Stimulated activated naive B cell treated with anti-CD40 and anti-IgM and Interleukin-4, amounts not matched to agents 10 μg/mL and 1 μg/mL and 100 μg/mL, for 72 hours (primary cell): ENCODE measurements at places on chromosomes 16 and 17.

DNA sequence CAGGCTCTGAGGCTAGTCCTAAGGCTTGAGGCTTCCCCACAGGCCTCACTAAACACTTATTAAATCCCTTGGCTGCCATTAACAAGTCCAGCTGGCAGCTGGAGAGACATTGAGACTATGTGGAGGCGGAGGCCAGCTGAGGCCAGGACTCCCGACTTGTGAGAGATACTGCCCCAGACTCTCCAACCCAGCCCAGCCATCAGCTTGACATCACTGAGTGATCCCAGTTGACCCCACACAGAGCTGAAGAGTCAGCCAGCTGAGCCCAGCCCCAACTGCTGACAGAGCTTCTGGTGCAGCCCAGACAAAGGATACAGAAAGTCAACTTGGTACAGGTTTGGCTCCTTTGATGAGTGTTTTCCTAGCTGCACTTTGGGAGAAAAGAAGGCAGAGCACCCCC, 343.1 kb downstream of the C16orf95 start:
- H3K27ac ChIP-seq = no peak overlapping the region
- no peaks in the 10 kb centered on the region for H3K4me1 ChIP-seq
- H3K4me3 ChIP-seq = no peak overlapping the region

DNA sequence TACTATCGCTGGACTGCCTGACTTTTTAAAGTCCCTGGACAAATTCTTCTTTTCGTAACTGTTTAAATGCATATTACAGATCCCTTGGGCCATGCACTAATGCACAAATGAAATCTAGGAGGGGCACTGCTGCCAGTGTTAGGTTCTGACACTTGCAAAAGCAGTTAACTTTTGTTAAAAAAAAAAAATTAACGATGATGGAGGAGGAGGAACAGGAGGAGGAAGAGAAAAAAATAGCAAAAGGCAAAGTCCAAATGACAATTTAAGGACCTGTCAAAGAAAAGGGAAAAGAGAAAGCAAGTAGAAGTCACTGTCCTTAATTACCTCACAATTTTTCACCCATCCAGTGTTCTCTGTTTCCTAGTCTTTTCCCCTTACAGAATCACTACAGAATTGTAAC, 97.8 kb upstream of the CORO6 start:
- H3K27me3 ChIP-seq = no peaks in the 10 kb centered on the region
- H3K27ac ChIP-seq = peak overlapping the region; percentile 93
- peaks cover 19% of the 10 kb centered on the region for H3K36me3 ChIP-seq
- H3K4me3 ChIP-seq = peak overlapping the region; percentile 43
- no peak for DNase-seq

DNA sequence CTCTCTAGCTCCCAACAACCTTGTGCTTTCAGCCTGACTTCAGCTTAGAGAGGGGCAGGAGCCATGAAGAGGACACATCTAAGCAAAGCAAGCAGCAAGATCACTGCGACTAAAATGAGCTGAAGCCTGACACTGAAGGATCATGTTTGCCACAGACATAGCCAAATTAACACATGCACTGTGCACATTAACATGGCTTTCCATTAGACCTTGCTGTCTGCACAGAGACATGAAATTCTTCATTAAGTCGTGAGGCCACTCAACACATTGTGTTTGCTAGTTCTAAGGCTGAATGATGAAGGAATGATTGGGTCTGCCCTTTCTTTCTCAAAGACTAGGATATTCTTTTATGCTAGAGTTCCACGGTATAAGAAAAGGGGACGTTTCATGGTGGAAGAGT, 558.3 kb upstream of the PSMD7 start:
- no peak overlapping the region for H3K4me3 ChIP-seq
- H3K27me3 ChIP-seq = no peaks in the 10 kb centered on the region
- no peaks in the 10 kb centered on the region for H3K4me1 ChIP-seq
- no peaks in the 10 kb centered on the region for H3K36me3 ChIP-seq
- no peak overlapping the region for H3K27ac ChIP-seq

GRCh38 chr17:69851736-69852135, 223.3 kb upstream of the KCNJ16 start:
- H3K36me3 ChIP-seq = no peaks in the 10 kb centered on the region
- H3K4me1 ChIP-seq = no peaks in the 10 kb centered on the region
- no peak overlapping the region for H3K4me3 ChIP-seq
- H3K27ac ChIP-seq = no peak overlapping the region

- DNase-seq = no peak
- peaks cover 25% of the 10 kb centered on the region for H3K4me1 ChIP-seq
These were observed 46.5 kb downstream of the HNF1B start for GRCh38 chr17:37698132-37698910.

GRCh38 chr17:65820811-65821210, 259.4 kb upstream of the AXIN2 start:
- H3K4me1 ChIP-seq = peaks cover 8% of the 10 kb centered on the region
- H3K27me3 ChIP-seq = peaks cover 14% of the 10 kb centered on the region
- H3K4me3 ChIP-seq = no peak overlapping the region
